ENCODE measurements at places on chromosomes 5 and 9.

GRCh38 chr5:127586066-127586770 is 62.7 kb upstream of the CTXN3 start:
- no peak for DNase-seq

DNA sequence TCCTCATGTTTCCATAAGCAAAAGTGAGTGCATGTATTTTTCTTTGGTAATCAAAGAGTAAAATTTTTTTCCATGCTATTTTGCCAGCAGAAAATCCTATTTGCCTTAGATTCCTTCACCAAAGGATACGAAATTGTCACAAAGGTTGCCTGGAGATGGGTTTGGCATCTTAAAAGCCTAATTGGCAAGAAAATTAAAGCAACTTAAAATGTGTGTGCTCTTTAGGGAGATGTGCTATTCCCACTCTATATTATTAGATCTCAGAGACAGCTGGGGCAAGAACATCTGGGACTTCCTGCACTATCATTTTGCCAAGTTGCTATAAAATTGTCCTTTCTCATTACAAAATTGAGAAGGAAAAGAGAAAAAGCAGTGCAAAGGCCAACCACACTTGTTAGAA is 146.1 kb downstream of the PLCXD3 start:
- no peak for DNase-seq

- DNase-seq = no peak
Observed at GRCh38 chr5:150640311-150641005, at the start of gene SYNPO. Gene SYNPO (plus strand): TSS chr5:150640660. CDS start chr5:150648276, 7,616 bp downstream.

DNA sequence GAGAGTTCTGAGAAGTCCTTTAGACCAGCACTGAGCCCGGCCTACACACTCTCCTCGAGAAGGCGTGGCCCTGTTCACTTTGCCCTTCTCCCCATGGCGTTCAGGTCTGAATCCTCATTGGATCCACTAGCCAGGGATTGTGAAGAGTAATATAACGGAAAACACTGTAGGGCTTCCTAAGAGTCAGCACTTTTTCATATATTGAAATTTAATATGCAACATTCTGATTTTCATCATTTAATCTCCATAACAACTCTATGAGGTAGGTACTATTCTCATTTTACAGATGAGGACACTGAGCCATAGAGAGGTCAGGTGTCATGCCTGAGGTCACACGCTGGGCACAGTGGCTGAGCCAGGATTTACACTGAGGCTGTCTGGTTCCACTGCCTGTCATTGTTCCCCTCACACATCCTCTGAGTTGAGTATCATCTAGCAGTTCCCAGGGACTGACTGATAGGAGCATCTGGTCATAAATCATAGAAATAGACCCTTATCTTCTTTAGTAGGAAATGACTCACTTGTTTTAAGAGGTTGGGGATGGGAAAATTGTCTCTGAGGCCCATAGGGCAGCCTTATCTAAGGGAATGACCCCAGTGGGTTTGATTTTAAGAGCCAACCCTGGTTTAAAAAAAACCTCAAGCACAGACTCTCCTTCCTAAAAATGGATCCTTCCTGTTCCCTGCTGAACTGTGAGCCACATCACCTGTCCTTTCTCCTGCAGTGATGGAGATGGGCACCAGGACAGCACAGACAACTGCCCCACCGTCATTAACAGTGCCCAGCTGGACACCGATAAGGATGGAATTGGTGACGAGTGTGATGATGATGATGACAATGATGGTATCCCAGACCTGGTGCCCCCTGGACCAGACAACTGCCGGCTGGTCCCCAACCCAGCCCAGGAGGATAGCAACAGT is 41.2 kb downstream of the THBS4 start:
- DNase-seq = no peak

DNA sequence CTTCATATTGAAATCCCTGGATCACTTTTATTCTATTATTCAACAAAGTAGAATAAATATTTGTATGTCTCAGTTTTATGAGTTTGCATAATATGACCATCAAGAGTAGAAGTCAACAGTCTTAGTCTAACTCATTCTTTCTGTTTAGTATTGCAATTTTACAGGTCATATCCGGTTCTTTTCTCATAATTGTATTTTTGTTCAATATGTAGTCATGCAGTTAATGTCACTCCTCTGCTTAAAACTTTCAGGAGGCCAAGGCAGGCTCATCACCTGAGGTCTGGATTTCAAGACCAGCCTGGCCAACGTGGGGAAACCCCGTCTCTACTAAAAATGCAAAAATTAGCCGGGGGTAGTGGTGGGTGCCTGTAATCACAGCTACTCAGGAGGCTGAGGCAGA is 148.4 kb upstream of the TRPM3 start:
- DNase-seq = no peak

DNA sequence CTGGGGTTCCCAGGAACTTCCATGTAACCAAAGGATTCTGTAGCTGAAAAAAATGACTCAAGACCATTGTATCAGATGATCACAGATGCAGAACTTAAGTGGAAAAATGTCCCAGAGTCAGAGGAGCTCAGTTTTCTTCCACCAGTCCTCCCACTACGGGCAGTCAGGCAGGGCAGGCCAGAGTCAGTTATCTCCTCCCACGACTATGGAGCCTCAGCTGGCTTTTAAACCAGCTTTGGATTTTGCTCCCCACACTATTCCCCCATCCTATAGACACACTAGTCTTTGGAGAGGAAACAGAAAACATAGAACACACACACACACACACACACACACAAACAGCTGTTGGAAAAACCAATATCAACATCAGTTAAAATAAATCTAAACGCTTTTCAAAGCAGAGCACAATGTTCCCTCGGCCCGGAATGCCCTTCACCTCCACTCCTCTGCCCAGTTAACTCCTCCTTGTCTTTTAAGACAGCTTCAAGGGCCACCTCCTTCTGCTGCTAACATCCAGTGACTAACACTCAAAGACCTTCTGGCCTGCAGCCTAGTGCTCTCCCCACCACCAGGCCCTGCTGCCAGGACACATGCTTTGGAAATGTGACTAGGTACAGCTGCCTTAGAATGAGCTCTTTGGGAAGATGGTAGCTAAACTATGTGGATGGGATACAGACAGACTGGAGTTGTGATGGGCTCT is 56.8 kb downstream of the NIPAL4 start:
- DNase-seq = no peak

- DNase-seq = no peak
Observed at GRCh38 chr5:112691758-112692157, 45.9 kb upstream of the APC start.

GRCh38 chr5:140574165-140574564 is 9.5 kb downstream of the SLC35A4 start:
- DNase-seq = no peak

GRCh38 chr5:180396926-180397325 is 43.8 kb upstream of the GFPT2 start:
- DNase-seq = no peak

DNA sequence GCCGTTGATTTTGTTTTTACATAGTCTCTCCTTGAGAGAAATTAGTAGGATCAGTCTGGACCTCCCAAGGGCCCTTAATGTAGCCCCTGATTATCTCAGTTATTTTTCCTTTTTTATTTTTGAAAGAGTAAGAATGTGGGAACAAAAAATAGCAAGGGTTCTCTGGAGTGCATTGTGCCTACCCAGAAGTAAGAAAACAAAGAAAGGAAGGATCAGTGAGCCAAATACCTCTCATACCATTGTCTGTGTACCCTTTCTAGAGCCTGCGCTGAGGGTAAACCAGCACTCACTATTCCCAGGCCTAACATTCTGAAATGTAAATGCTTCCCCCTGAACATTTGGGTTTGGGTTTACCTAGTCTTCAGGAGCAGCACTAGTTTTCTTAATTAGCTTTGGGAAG is 213.0 kb upstream of the TARS1 start:
- no peak for DNase-seq

- no peak for DNase-seq
Observed at GRCh38 chr5:72346398-72346797, 26.2 kb downstream of the PTCD2 start.

DNA sequence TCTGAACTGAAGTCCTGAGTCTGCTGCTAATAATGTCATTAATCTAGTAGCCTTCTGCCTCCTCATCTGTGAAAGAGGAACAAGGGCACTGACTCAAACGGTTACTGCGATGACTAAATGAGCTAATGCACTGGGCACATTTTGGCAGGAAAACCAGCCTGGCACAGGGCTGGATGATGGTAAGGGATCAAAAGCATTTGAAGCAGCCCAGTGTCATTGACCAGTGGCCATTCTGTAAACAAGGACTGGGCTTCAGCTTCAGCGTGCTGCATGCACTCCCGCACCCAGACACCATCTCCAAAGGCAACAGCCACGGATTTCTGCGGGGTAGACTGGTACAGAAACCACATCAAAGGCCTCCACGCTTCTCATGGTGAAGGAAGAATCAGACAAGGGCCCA is 8.0 kb downstream of the GCNT4 start:
- no peak for DNase-seq

GRCh38 chr5:147575598-147575997 is 65.7 kb upstream of the DPYSL3 start:
- no peak for DNase-seq

DNA sequence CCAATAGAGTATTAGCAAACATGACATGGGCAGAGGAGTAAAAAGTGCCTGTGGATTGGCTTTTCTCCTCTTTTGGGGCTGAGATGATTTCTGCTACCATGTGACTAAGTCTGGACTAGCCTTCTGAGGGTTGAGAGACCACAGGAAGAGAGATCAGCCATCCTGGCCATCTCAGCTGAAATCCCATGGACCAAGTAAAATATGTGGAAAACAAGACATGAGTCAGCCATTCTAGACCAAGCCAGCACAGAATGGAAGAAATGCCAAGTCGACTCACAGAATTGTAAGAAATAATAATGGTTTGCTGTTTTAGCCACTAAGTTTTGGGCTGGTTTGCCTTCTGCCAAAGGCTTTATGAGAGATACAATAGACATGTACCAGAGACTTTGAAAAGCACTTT is 377.8 kb downstream of the CHSY3 start:
- DNase-seq = no peak

- DNase-seq = no peak
Observed at GRCh38 chr5:142630927-142631539, 54.9 kb downstream of the FGF1 start.

GRCh38 chr5:32692036-32692746 is 18.9 kb upstream of the NPR3 start:
- no peak for DNase-seq

DNA sequence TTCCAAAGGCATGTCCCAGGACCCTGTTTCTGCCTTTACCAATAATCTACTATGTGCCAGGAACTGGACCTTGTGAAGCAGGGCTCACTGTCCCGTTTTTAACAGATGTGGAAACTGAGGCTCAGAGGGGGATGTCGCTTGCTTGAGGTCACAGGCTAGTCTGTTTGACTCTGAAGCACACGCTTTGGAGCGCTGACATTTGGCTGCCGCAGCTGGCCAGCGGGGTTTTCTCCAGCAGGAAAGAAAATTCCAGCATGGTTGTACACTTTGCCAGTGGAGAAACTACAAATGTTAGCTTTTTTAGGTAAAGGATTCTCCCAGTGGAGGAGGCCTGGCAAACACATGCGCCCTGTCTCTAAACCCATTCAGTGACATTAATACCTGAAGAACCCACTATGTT is 50.5 kb downstream of the SH3PXD2B start:
- no peak for DNase-seq

DNA sequence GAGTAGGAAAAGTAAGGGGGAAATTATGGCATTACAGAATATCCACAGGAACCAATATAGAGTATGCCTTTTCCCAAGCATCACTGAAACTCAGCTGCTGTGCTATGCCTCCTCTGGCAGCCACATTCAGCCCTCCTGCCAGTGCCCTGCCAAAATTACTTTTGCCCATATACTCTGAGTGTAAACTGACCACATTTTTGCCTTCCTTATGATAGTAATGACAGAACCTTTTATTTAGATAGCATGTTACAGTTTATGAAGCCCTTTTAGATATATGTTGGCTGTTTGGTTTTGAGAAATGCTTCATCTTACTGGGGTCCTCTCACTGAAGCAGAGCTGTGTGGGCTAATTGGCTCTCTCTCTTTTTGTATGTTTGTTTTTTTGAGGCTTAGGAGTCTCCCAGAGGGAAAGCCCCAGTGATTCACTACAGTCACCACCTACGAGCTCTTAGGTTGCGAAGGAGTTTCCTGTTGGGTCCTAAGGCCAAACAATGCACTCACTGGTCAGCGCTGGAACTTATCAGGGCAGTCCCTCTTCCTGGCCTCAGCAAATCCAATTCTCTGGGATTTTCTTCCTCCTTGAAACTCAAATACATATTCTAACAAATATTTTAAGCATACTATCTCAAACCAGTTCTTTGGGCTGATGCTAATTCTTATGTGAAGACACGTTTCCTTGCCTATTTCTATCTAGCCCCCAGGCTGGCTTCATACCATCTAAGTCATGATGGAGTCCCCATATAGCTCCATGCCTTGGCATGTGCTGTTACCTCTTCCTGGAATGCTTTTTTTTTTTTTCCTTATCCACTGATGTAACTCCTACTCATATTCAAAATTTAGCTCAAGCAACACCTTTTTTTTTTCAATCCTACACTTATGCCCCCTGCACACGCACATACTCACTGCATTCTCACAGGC is 3.7 kb downstream of the PHF24 start:
- no peak for DNase-seq

DNA sequence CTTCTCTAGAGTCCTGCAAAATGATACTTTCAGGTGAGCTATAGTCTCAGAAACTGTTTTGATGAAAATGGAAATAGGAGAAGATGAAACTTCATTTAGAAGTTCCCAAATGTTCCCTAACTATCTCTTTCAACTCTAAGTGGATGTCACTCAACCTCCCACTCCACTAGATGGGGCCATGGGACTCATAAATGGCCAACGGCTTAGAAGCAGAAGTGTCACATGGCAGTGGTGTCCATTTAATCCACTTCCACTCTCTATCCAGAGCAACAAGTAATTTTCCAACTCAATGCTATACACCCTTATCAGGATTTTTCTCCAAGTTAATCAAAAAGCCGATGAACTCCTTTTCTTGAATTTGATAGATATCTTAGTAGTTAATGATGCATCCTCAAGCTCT is 295.7 kb downstream of the EDIL3 start:
- DNase-seq = no peak

DNA sequence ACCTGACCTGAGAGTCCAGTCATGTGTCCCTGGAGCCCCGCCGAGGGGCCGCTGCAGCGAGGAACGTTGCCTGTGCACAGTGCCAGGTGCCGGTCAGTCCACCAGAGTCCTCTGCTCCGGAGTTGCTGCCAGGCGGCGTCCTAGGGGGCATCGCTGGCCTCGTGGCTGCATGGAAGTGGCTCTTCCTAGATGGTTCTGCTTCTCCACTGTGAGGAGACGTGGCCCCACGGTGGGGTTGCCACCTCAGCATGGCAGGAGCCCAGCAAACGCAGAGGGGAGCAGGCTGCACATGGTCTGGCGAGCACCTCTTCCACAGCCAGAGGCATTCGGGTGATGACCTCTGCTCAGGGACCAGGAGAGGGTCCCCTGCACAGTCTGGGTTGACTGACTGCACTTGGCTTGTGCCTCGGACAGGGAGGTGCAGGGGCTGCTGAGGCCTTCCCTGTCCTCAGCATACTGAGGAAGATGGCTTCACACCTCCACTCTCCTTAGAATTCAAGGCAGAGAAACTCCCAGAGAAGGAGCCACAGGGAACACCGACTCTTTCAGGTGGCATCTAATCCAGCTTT is 25.9 kb upstream of the POMT1 start:
- no peak for DNase-seq

DNA sequence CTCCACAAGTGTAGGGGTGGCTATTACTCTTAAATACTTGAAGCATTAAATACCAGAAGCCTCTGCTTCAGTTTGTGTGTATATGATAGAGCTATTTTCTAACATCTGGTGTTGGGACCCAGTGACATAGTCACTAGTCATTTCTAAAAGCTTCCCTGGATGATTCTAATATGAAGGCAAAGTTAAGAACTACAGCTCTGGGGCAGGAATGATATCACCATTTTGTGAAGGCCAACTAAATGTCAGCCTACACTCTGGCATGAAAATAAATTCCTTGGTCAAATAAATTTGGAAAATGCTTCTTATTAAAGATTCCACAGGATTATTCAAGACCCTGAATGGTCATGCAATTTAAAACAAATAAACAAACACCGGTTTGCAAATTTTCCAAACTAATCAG is 197.7 kb downstream of the PLK2 start:
- no peak for DNase-seq

All from NCI-H2171 (cell line).